ENCODE measurements at places on chromosomes 16 and 17.

- no peak for DNase-seq
These were observed 3.6 kb downstream of the CLEC19A start for GRCh38 chr16:19288872-19289799.

GRCh38 chr16:89855986-89856385, 17.4 kb upstream of the TCF25 start:
- DNase-seq, result no peak

DNA sequence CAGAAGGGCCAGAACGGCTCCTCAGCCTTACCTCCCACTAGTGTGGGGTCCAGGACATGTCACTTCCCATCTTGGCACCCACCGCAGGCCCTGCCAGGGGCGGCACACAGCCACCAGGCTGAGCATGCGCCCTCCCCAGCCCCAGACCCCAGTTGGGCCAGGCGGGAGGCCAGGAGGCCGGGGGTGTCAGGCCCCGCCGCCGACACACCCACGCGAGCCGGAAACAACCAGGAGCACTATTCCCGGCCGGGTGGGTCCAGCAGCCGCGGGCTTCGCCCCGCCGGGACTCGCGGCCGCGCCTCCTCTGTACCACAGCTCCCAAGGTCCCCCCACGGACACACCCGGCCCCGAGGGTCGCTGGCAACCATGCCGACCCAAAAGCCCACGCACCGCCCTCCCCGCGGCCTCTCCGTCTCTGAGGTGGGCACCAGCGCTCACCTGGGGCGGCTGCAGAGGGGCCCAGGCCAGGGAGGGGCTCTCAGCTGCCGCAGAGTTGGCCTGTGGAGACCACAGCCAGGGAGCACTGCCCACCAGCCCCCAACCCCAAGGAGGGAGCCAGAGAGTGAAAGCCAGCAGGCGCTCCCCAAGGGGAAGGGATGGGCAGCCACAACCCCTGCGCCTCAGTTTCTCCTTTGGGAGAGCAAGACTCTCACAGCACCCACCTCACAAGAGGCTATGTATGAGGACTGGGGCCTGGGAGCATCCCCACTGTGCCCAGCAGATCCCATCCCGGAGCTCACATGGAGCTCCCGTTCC, 18.0 kb downstream of the B9D1 start:
- no peak for DNase-seq

GRCh38 chr17:52388941-52389340, 230.4 kb upstream of the CA10 start:
- DNase-seq, result no peak

GRCh38 chr16:13435415-13435814, 484.5 kb upstream of the ERCC4 start:
- no peak for DNase-seq

DNA sequence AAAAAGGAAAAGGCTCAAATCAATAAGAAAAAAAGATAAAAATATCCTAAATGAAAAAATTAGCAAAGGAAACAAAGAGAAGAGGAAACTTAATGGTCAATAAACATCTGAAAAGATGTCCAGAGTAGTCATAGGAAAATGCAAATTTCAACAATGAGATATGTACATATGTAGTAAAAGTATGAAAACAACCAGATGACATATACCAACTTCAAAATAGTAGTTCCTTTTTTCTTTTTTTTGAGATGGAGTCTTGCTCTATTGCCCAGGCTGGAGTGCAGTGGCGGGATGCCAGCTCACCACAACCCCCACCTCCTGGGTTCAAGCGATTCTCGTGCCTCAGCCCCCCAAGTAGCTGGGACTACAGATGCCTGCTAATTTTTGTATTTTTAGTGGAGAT, 21.7 kb upstream of the NFAT5 start:
- no peak for DNase-seq

DNA sequence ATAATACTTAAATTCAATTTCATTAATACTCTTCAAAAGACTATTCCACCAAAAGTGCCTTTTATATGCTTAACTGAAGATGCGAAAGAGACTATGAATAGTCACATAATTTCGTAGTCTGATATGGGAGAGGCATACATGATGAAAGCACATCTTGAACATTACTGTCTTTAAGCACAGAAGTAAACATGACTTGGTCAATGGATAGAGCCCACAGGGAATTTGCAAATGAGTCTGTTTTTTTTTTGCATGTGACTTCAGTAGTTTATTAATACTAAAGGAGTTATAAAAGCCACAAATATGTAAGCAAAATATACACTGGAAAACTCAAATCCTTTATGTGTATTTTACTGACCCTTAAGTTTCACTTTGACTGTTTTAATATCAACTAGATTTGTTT, 15.9 kb downstream of the ADPRM start:
- no peak for DNase-seq

DNA sequence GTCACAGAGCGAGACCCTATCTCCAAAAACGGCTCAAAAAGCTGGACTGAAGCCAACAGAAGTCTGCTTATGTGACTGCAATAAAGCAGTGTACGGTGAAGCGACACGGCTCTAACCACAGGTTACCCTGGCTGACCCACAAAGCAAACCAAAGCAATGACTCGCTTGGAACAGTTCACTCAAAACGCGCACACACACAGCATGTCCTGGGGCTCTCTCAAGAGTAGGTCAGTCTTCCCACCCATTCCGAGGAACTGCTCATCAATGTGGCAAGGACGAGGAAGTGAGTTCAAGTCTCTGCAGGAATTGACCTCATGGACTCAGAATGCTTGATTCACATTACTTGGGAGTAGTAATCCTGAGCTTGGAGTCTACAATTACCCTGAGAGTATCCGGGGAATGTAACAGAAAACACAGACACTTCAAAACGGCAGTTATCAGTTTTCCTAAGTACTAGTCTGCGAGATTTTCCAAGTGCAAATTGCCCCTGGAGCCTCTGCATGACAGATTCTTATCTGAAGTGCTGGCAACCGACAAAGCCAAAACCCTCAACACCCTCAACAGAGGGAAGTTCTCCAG, 25.4 kb downstream of the PELP1 start:
- no peak for DNase-seq

DNA sequence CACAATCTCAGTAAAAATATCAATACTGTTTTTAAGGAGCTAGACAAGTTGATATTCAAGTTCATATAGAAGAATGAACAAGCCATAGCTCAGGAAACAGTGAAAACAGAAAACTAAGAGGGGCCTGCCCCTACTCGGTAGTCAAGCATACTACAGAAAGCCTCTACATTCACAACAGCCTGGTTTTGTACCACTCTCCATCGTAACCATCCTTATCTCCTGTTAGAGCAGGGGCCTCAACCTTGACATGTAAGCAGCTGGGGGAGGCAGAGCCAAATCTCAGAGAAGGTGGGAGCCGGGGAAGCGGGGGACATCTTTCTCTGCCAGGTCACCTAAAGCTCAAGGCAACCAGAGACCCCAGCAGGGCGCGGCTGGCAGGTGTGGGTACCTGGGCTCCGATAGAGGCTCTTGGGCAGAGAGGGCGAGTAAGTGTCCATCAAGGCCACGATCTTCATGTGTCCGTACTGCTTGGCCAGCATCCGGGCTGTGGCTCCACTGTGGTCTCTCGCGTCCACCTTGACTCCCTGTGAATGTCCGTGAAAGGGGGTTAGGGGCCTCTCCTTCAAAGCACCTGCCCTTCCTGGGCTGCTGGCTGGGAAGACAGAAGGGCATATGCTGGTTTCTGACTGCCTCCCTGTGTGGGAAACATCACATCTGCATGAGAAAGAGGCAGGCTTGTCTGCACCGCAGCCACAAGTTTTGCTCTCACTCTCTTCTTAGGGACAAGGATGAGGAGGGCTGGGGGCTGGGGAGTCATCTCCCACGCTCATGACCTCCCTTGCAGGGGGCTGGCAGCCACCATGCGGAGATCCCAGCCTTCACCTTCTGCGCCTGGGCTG, 20.2 kb downstream of the ANKS3 start:
- DNase-seq, result no peak

- DNase-seq, result no peak
These were observed 2.9 kb upstream of the SRCIN1 start for GRCh38 chr17:38608648-38609047.

DNA sequence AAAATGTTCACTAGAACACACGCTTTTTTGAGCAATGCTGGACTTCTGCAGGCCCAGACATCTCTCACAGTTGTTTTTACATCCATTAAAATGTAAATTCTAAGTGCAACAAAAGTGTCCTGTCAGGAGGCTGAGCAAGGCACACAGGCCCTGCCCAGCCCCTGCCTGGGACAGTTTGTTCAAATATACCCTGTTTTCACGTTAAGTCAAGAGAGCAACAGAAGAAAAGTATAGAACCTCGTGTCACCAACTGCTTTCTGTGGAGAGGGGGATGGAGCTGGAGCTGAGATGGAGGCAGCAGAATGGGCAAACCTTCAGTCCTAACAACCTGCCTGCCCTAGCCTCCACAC, 4.3 kb upstream of the HOXB2 start:
- no peak for DNase-seq

- no peak for DNase-seq
These were observed 267.4 kb upstream of the PSMD7 start for GRCh38 chr16:74029115-74029792.

DNA sequence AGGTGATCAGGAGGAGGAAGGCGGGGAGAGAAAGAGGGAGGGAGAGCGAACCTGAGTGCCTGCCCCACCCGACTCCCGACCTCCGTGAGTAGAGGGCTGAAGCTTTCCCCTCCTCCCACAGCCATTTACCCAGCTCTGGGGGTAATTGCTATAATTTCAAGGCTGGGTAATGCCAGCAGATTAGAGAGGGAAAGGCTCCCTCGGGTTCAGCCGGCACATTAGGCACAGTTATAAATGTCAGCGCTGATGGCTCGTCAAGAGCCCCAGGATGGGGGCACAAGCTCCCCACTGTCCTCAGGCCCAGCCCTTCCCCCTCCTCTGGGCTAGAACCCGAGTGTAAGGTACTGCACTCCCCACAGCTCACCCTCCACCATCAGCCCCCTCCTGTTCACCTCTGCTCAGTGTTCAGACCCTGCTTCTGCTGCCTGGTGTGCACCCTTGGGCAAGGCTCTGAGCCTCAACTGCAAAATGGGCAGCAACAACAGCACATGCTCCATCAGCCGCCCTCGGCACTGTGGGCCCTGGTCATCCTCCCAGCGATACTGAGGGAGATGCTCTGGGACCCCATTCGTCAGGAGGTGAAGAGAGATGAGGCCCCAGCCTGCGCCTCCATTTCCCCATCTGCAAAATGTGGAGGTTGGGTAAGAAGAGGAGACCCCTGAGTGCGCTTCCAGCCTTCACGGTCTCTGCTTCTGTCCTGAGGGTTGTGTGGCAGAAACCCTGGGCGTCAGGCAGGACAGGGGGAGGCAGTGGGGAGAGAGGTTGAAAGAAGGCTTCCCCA, 77.2 kb downstream of the NT5M start:
- DNase-seq, result no peak

- DNase-seq, result no peak
These were observed 27.8 kb downstream of the SBK1 start for GRCh38 chr16:28320023-28320561.

DNA sequence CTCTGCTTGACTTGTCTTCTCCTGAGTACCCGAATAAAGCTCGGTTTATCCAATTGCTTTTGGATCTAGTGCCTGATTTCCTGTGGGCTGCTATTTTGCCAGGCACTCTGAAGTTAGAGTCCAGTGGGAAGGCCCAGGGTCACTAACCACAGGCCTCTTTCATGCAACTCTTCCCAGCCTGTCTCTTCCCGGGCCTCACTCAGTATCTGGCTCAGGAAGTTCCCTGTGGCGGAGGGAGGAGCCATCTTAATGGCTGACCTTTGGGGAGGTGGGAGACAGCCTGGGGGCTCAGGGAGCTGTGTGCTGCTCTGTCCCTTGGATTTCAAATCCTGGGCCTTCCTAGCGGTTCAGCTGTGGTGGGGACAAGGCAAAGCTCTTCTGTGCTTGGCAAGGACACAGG, 328.5 kb downstream of the SLC39A11 start:
- no peak for DNase-seq

DNA sequence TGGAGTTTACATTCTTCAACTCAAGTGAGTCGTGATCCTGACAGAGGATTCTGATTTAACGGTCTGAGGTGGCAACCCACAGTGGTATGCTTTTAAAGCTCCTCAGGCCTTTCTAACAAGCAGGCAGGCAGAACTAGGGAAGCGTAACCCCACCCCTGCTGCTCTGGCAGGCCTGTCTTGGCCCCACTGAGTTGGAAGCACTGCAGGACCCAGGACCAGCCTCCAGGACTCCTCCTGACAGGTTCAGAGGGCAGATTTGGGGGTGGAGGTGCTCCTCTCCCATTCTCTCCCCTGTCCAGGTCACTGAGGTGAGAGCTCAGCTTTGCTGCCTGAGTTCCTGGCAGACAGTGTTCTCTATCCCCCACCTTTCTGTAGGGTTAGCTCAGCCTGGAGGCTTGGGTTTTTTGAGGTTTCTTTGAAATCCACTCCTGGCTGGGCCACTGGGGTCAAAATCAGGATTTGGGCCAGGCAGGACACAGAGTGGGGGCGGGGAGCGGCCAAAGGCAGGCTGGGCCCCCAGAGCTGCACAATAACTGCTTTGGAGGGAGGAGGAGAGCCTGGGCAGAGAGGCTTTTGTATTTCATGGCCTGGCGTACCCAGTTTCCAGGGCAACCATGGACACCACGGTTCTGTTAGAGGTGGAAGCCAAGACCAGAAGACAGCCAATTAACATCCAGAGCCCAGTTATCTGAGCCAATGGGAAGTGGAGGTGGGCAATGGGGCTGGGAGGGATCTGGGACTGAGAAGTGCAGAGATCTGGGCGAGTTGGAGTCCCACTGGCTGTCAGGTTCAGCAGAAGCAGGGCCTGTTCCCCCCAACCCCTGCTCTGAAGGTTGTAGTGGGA, 9.5 kb downstream of the MRPL27 start:
- DNase-seq, result no peak

- no peak for DNase-seq
These were observed 21.2 kb upstream of the ENGASE start for GRCh38 chr17:79053251-79053925.

DNA sequence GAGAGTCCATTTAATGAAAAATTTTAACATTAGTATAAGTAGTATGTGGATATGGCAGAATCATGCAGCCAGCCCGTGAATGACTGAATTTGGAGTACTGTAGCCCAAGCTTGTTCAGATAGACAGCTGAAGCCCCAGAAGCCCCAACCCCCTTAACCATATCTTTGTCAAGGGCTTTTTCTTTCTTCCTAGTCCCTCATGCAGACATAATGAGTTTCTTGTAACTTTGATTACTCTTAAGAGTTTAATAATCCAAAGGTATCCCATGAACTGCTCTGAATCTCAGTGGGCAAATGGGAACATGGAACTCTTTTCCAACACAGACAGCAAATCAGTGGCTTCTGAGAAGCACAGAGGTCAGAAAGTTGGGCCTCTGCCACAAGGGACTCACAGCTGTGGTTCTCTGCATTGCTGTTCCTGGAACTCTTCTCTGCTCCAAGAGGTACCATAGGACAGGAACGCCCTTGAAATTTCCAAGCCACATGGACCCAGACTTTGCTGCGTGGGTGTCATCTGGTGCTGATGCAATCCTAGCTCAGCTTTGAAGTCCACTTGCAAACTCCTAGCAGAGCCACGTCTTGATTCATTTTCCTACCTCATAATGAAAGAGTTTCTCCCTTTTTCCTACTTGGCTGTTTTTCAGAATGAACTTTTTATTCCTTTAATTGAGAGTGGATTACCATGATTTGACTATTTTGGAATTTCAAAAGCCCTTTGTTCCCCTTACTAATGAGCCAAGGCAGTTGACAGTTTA, 18.1 kb downstream of the LYRM1 start:
- no peak for DNase-seq

GRCh38 chr17:80717720-80718083, 173.1 kb downstream of the RPTOR start:
- DNase-seq, result no peak

GRCh38 chr17:43226393-43226792, 2.0 kb downstream of the CCDC200 start:
- DNase-seq, result no peak
